Neuronal stem cell (in vitro differentiated cells): ENCODE measurements at places on chromosomes 3 and 15.
A peak's percentile ranks its signal among the peaks of the same experiment; 100 is the strongest.

DNA sequence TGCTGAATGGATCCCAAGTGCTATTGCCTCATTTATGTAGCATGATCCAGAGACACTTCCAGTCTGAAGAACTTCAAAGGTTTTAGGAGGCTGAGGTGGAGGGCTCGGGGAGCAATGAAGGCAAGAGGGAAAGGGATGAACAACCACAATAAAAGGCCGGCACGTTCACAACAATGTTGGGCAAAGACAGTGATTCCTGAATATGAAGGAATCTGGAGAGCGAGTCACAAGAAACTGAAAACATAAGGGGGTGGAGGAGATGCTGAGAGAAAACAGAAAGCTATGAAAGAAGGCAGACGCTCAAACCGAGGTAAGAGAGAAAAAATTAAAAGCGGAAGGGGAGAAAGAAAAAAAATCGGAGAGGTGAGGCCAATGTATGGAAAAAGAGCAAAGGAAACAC lies 120.1 kb downstream of the GREM1 start:
- DNase-seq = no peak

- no peak for DNase-seq
These were observed 1.8 kb downstream of the GASK1A start for GRCh38 chr3:42980909-42981308.

DNA sequence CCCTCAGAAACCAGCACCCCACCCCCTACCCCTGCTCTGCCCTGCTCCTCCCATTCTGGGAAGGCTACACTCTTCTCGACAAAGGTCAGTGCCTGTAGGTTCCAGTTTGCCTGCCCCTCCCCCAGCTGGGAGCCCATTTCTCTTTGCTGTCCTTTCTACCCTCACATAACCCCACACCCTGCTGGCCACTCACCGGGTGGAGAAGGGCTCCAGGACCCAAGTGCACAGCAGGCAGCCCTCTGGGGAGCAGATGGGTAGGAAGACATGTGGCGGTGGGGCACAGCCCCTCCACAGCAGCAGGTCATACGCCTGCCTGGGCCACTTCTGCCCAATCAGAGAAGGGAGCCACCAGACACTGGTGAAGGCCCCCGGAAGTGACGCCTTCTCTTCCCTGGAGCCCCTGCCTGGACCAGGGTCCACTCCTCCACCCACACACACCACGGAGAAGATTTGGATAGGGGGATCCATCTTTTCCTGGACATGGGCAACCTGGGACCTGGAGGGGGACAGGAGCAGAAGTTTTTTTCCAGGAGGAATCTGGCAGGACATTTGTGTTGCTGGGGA lies at the start of gene THPO:
THPO (minus strand) TSS at position 326 of the 564 bp plus-strand sequence. CDS start 1,948 bp downstream, outside the sequence.
- DNase-seq = no peak

GRCh38 chr15:55587321-55588069 lies 650 bp downstream of the PYGO1 start:
- DNase-seq = peak; percentile 59

GRCh38 chr15:41907141-41907540 lies 13.3 kb upstream of the SPTBN5 start:
- DNase-seq = no peak

GRCh38 chr3:31235062-31235700 lies 297.5 kb upstream of the STT3B start:
- DNase-seq = no peak

DNA sequence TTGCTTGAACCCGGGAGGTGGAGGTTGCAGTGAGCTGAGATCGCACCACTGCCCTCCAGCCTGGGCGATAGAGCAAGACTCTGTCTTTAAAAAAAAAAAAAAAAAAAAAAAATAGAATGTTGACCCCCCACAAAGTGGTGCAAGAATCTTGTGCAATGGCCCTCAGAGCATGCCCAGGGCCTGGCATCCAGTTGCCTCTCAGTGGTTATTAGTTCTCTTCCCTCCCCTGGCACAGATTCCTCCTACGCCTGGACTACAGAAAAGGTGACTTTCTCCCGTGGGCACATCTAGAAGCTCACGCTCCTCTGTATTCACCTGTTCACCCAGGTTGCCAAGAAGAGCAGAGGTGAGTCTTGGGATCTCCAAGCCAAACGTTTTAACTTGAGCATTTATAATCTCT lies 36.7 kb downstream of the ACSBG1 start:
- no peak for DNase-seq

DNA sequence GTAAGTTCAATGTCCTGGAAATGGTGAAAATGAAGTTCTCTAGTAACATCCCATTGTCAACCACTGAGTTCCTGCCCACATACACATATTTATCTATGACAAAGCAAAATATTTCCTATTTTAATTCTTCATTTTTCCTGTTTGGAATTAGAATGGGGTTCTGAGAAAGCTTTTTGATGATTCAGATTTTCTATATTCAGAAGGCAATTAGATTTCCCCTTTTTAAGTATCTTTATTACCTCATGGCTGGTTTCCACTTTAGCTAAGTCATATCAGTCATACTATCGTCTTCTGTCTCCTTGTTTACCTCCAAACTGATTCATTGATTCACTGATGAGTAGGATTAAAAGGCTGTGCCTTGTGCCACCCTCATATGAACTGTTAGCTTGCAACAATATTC lies 17.9 kb downstream of the ETFA start:
- no peak for DNase-seq

GRCh38 chr3:129031476-129032215 lies 28.9 kb upstream of the GP9 start:
- no peak for DNase-seq

DNA sequence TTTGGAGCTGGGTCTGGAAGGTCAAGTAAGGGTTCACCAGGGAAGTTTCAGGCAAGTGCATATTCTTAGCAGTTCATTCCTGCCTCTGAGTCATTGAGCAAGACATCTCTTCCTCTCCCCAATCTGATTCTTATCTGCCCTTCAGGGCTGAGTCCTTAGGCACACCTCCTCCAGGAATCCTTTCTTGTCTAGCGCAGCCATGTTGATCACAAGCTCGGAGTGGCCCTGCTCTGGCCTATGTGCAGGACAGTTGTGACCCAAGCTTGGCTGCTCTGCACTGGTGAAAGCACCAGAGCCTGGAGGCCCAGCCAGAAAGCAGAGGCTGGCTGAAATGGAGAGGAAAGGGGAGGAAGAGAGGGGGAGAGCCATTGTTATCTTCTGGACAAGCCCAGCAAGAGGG lies 30.9 kb upstream of the MRPS22 start:
- DNase-seq = no peak

DNA sequence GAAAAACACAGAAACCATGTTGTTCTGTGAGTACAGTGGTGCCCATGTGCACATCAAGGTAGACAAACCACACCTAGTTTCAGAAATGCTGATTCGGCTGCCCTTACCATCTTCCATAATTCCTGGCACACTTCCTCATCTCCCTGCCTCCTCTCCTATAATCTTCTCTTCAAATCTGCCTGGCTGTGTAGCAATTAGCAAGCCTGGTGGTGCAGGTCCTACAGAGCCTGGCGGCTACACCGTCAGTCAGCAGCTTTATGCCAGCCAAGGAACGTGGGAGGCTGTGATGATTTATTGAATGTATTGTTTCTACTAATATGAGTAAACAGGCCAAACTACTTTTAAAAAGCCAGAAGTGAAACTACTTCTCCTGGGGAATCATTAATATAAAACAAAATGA lies 106.8 kb downstream of the SEMA6D start:
- DNase-seq = no peak

GRCh38 chr15:88487178-88487795 lies 19.8 kb downstream of the MRPS11 start:
- no peak for DNase-seq

GRCh38 chr15:58478035-58478434 lies 46.2 kb downstream of the LIPC start:
- no peak for DNase-seq

DNA sequence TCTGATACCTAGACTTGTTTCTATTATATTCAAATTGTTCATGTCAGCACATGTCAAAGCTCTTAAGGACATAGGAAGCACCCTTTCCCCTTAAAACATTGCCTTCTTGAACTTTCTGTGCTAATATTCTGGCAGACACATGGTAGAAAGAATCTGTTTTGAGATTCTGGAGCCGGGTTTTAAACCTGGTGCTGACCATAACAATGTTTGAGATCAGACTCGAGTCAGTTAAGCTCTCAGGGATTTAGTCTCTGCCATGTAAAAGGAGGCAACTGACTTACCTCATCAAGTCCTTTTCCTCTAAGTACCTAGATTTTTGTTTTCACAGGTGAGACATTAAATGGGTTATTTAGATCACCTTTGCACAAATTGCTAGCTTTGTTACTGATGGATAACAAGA lies 38.9 kb downstream of the RBMS3 start:
- no peak for DNase-seq

DNA sequence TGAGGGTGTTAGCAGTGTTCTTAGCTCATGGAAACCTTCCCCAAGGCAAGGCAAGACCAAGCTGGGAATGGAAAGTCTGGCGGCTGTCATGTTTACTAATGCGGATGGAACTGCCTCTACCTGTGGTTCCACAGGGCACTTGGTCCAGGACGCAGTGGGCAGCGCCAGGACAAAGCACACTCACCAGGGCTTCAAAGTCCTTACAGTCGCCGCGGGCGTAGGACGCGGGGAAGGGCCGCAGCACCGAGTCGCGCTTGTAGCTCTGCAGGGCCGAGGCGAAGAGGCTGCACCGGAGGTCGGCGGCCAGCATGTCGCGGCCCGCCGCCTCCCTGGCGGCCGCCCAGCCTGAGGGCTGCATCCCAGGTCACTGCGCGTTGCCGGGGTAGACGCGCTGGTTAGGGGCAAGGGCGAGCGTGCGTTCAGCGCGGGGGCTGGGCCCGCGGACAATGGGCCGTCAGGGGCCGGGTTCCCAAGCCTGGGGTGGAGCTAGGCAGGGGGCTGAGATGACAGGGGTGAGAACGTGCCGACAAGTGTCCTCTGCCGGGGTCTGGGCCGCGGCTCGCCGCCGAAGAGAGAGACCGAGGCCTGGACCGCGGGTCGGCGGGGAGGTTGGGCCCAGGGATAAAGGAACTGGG lies 497 bp downstream of the PARP16 start:
- peak; percentile 69 for DNase-seq

- no peak for DNase-seq
These were observed 609.9 kb upstream of the AGTR1 start for GRCh38 chr3:148087601-148088371.
